ENCODE measurements at places on chromosomes 3 and 15.

- DNase-seq = no peak
Observed at GRCh38 chr3:61613666-61614065, 52.3 kb downstream of the PTPRG start.

DNA sequence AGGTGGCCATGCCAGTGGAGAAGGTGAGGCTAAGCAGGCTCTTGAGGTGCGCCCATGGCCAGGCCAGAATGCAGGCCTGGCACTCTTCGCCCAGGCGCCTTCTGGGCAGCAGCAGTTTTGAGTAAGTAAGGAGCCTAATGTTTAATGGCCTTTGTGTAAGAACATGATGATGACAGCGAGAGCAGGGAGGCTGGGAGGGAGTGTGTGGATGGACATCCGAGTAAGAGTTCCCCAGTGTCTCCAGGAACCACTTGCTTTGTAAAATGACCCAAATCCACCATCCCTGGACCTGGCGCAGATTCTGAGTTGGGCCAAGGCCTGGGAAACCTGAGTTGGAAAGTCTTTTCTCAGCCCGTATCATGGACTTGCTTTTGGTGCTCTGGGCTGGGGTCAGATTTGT, 24.1 kb downstream of the KLF13 start:
- DNase-seq = no peak

DNA sequence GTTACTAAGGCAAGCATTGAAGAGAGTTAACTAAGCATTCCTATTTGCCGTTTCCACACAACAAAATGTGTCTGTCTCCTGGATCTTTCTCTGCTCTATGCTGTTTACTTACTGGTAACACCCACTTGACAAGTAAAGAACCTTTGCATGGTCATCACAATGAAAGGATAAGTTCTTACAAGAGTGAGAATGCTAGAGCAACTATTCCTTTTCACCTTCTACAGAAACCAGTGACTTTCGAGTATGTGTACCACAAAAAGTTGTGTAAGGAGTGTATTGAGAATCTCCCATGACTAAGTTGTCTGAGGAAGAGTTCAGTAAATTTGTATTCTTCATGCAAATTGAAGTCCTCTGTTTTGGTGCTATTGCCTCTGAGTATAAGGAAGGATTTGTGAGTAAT, 10.8 kb downstream of the TIPARP start:
- DNase-seq = no peak

GRCh38 chr3:159770998-159771397, 217.6 kb upstream of the IL12A start:
- no peak for DNase-seq

DNA sequence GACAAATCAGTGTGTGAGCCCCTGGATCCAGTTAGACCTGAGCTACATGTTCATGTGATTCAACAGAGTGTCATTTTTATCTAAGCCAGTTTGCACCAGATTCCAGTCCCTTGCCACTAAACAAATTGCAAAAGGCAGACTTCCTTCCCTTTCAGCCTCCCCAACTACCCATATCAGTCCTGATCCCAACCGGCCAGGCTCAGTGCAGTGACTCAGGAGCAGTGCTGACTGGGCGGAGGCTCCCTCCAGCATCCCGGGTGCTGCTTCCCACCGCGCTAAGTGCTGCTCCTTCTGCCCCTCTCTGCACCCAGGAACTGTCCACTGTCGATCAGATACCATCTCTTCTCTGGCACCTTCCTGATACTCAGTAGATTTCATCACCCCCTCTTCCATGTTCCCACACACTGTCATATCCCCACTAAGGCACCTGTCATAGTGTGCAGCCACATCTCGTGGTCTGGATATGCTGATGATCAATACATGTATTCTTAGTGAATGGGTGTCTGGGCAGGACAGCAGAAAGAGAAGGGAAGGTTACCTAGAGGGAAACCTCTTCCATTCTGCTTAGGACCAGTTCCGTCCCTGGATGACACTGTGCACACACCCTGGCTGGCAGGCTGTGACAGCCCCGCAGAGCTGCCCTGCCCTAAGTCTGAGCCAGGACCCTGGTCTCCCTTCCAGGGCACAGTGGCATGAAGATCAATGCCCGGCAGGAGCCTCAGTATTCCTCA, 108.8 kb upstream of the RAD18 start:
- no peak for DNase-seq

DNA sequence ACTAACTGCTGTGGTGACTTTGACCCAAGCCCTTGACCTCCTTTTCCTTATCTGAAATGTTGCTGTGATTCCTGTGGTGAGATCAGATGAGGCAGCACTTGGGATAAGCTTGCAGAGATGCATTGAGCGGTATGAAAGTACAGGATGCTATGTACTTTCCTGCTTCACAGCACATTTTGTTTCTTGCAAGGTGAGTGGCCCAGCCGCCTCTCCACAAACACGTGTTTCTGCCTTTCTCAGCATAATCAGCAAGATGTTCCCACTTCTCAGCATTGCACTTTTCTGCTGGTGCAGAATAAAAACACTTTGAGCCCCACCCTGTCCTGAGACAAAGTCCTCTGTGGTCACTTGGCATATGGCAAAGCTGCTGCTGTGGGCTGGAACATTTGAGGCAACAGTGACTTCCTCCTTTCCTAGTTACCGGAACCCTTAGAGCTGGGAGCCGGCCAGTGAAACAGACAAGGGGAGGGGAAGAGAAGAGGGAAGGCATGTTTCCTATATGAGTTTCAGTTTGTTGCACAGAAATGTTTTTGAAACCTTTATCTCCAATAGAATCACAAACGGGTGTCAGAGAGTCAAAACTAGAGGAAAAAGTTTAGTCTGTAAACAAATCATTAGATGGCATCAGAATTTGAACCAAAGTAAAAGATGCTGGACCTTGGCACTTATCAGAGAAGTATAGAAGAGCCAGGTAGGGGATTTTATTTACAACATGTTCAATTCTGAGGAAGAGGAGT, 5.0 kb downstream of the NUDT16 start:
- no peak for DNase-seq

GRCh38 chr3:187935623-187936156, 190.4 kb upstream of the BCL6 start:
- peak; percentile 67 for DNase-seq

DNA sequence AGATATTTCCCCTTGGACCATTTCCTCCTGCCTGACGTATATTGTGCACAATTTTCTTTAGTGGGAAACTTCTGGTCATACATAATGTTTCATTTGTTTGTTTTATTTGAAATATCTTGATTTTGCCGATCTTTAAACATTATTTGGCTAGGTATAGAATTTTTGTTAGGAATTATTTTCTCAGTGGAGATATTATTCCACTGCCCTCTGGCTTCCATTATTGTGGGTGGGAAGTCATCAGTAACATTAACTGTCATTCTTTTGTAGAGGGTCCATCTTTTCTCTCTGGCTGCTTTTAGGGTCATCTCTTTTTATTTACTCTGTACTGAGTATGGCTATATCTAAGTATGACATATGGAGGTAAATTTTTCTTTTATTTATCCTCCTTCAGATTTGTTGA, 135.5 kb upstream of the LIPC start:
- DNase-seq = no peak

DNA sequence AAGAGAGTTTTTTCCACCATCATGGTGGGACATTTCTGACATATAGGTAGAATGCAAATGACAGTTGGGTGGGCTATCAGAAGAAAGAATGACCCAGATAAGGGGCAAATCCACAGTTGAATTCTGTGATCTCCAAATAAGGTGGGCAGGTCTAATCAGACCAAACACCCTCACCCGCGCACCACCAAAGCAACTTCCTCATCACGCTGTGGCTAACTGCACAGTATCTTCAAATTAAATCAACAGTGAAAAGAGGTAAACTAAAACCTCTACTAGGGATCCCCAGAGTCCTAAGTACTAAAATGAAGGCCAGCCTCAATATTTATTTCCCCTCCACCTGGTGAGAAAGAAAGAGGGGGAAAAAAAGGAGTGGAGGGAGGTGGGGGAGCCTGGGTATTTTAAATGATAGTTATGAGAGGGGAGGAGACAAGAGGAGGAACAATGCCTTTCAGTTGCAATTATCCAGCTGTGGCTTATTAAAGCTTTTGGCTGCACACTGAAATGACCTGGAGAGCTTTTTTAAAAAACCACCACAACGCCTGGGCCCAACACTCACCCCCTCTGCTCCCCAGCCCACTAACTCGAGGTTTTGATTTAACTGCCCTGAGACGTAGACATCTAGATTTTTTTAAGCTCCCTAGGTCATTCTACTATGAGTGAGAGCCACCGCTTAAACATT, 61.0 kb downstream of the LRIG1 start:
- DNase-seq = no peak

DNA sequence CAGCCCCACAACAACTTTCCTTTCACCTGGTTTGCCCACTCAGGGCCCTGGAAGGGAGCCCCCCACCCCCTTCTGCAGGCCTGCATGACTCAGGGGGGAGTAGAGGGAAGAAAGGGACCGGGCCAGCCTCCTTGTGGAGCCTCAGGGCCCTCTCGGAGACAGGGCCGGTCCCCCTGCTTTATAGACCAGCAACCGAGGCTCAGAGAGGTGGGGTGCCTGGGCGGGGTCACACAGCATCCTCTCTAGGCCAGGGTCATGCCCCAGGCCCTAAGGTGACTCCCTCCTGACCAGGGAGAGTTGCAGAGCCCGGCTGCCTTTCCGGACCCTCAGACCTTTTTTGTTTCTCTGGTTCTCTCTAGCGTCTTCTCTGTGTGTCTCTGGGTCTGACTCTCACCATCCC, 211.3 kb downstream of the TBC1D2B start:
- DNase-seq = peak; percentile 18

DNA sequence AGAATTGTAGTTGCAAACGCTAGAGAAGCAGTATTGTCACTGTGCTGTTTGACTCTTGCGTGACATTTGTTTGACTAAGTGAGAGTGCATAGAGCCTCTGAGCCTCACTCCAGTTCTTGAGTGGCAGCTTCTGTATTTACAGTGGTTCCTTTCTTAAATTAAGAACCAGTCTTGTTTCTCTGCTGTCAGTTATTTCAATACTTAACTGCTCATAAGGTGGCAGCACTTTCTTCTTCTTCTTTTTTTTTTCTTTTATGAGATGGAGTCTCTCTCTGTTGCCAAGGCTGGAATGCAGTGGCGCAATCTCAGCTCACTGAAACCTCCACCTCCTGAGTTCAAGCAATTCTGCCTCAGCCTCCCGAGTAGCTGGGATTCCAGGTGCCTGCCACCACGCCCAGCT, 372.1 kb downstream of the LPP start:
- DNase-seq = no peak

- no peak for DNase-seq
Observed at GRCh38 chr3:23302271-23302670, 99.1 kb downstream of the UBE2E2 start.

DNA sequence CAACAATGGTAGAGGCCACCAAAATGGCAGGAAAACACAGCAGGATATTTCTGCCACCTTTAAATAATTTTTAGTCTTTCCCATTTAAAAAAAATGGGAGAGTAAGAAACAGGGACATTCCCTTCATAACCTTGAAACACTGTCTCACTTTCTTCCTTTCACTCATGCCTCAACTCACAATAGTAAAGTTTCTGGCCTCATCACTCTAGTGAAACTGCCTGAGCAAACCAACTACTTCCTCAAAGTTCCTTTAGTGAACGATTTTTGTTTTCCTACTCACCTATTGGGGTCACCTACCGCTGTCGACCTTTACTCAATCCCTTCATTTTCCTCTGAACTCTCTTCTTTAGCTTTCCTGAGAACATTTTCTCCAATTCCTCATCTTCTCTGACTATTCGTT, 33.0 kb downstream of the SHC4 start:
- DNase-seq = no peak

DNA sequence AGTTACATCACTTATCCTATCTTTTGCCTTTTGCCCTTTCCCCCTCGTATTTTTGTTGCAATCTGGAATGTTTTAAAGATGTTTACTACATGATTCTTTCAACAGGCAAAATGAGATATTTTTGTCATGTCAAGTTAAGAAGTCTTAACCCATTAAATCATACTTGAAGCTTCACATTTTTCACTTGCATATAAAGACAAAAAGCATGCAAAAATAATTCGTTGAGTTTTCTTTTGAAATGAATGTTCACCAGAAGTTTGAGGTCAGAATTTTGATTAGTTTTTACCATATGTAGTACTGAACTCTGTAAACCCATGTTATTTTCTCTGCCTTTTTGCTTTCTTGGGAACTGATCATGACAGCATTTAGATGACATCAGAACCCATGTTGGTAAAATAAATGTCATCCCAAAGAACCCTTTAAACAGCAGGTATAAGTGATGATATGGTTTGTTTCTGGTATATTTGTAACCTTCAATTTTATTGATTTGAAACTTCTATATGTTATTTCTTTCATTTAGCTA, 188.5 kb downstream of the GHSR start:
- no peak for DNase-seq

- no peak for DNase-seq
Observed at GRCh38 chr3:10437995-10438901, 67.1 kb downstream of the ATP2B2 start.

GRCh38 chr15:62998262-62998890, 44.2 kb upstream of the TPM1 start:
- no peak for DNase-seq

DNA sequence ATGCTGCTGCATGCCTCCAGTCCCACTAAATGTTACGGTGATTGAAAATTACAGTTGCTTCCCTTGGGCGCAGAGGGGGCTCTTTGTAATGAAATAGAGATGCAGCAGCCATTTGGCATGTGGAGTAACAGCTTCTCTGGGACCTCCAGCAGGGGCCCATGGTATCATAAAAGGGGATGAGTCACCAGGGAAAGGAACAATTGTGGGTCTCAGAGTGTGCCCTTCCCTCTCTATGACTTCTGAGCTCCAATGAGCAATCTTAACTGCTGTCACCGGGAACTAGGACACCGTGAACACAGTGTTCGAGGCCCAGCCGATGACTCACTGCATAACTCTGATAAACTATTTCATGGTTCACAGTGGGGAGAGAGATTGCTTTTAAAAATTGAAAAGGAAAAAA, 164.8 kb upstream of the NUDT16 start:
- DNase-seq = no peak

DNA sequence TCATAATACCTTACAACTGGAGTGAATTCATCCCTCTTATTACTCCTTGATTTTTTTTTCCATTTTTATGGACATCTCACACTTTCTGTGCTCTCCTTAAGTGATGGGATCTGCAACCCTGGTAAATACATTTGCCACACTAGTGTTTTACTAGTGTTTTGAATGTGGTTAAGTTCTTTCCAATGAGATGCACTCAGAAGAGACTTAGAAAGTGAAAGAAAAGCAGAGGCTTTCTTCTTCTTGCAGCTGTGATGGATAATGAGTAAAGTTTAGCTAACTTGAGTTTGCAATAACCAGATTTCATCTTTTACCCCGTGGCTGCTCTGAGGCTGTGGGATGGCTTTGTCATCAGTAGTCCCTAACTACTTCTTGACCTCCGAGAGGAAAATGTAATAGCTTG, 1248.4 kb downstream of the NSUN3 start:
- no peak for DNase-seq

- no peak for DNase-seq
Observed at GRCh38 chr15:84937144-84937543, 44.5 kb upstream of the PDE8A start.

GRCh38 chr15:36334059-36334458, 245.4 kb upstream of the CDIN1 start:
- DNase-seq = no peak

GRCh38 chr3:193553586-193553985, 1.1 kb downstream of the ATP13A4 start:
- DNase-seq = no peak

Data from activated naive CD8-positive, alpha-beta T cell treated with anti-CD3 and anti-CD28 coated beads, Interleukin-2, amount 10 ng/mL, durations not matched to agents 7 days and 5 days (primary cell).